ENCODE measurements at places on chromosomes 1 and 21.

DNA sequence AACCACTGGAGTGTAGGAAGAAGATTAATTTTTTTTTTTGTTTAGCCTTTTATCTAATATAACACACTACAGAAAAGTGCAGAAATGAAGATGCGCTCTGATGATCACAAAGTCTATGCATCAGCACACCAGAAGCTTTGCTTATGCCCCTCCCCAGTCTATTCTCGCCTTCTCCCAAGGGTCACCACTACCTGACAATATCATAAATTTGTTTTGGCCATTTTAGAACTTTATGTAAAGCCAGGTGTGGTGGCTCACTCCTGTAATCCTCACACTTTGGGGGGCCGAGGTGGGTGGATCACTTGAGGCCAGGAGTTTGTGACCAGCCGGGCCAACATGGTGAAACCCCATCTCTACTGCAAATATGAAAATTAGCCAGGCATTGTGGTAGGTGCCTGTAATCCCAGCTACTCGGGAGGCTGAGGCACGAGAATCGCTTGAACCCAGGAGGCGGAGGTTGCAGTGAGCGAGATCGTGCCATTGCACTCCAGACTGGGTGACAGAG, 231.3 kb downstream of the FOXD2 start:
- DNase-seq: no peak

DNA sequence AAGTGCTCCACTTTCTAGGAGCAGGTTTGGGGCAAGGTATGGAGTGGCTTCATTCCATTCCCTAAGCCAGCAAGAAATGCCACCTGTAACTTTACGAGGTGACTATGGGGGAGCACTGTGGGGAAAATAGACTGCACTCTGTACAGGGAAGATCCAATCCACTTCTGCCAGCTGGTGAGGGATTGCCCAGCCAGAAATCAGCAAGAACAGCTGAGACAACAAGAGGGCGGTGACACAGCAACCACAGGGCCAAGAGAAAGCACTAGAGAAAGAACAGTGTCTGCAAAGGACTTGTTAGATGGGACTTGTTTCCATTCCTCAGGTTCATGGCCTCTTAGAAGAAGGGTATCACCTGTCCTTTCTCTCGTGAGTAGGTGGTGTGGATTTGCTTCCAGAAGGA, 19.6 kb downstream of the CAPN8 start:
- no peak for DNase-seq

DNA sequence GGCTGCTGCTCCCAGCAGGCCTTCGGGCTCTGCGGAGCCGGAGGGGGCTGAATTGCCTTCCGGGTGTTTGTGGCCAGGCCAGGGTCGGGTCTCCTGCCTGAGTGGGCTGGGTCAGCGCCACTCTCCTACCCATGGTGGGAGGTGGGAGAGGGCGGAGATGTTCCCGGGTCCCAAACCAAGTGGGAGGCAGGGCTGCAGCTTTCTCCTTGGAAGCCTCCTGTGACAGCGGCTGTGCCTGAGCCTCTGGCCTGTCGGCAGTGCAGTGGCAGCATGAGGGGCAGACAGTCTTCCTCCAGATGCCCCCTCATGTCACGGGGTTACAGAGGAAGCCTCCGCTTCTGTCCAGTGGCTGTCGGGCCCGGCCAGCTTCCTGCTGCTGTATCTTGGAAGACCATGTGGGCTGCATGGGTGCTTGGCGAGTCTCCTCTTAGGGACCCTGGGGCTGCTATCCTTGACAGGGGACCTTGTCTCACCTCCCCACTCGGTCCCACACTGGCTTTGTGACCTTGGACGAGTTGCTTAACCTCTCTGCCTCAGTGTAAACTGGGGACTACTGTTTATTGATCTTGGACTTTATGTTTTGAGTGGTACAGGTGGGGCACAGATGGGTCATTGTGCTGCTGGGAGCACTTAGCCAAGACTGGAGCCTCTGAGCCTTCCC, 4.3 kb downstream of the SKI start:
- DNase-seq: no peak

DNA sequence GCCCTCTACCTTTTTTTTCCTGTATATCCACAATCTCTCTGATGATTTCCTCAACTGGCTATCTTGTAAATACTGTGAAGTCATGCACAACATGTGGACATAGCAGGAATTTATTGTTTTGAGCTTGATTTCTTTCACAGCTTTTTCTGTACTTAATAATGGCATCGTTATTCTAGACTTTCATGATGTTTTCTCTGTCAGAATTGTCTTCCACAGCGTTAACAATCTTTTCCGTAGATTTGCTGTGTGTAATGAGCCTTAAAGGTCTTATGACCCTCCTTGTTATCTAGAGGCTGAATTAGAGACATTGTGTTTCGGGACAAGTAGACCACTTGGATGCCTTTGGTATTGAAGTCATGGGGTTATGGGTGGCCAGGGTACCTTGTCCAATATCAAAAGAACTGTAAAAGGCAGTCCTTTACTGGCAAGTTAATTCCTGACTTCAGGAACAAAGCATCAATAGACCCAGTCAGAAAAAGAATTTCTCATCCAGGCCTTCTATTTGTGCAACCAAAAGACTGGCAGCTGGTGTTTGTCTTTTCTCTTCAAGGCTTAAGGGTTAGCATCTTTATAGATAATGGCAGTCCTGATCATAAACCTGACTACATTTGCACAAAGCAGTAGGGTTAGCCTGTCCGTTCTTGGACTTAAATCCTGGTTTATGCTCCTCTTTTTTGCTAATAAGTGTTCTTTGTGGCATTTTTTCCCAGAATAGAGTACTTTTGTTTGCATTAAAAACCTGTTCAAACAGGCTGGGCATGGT, 30.1 kb upstream of the CHAF1B start:
- no peak for DNase-seq

- DNase-seq: no peak
Observed at GRCh38 chr1:90201467-90202358, 206.8 kb downstream of the ZNF326 start.

DNA sequence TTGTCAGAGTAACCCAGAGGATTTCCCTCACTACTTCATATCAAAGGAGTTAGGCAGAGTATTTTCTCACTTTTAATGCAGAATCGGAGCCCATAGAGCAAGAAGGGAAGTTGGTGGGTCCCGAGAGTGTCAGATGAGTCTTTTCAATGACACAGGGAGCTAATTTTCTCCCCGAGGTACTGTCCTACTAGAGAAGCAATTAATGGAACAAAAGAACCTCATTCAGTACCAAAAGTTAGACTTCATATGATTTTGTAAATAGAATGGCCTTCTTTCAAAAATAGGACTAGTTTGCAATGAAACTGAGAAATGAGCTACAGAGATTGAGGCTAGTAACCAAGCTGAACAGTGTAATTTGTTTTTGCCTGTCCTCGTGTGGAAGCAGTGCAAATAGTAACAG, 3.9 kb downstream of the NCAM2 start:
- no peak for DNase-seq

DNA sequence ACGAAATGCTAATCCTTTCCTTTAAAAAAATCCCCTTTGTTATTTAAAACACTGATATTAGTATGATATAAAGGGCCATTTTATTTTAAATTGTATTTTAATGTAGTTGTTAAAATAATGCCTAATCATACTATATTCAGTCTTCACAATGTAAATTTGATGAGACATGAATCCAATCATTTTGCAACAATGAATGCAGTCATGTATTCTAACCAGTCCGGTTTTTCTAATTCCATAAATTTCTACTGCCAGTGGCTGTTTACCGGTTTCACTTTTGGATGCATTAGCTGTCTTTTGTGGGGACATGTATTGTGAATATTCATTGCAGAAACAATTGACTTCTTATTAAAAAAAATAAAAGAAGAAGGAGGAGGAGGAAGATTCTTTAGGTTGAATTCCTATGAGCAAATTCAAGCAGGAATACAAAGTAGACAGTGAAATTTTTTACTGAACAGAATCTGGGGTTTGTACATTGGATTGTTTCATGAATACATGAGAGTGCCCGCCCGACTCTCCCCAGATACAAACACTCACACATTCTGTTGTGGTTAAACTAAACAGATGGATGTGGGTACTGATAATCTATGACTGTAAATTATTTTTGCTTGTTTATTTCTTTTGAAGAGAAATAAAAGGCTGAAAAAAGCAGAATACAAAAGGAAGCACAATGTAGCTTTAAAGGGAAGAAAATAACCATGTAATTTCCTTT, 624.8 kb upstream of the PTBP2 start:
- DNase-seq: no peak

GRCh38 chr1:61644303-61644702, 80.6 kb downstream of the TM2D1 start:
- no peak for DNase-seq

GRCh38 chr1:229495782-229496181, 12.4 kb downstream of the NUP133 start:
- no peak for DNase-seq

GRCh38 chr1:175154629-175155472, 37.7 kb downstream of the KIAA0040 start:
- DNase-seq: peak; percentile 72

GRCh38 chr1:92244376-92244775, 26.7 kb downstream of the C1orf146 start:
- DNase-seq: no peak

DNA sequence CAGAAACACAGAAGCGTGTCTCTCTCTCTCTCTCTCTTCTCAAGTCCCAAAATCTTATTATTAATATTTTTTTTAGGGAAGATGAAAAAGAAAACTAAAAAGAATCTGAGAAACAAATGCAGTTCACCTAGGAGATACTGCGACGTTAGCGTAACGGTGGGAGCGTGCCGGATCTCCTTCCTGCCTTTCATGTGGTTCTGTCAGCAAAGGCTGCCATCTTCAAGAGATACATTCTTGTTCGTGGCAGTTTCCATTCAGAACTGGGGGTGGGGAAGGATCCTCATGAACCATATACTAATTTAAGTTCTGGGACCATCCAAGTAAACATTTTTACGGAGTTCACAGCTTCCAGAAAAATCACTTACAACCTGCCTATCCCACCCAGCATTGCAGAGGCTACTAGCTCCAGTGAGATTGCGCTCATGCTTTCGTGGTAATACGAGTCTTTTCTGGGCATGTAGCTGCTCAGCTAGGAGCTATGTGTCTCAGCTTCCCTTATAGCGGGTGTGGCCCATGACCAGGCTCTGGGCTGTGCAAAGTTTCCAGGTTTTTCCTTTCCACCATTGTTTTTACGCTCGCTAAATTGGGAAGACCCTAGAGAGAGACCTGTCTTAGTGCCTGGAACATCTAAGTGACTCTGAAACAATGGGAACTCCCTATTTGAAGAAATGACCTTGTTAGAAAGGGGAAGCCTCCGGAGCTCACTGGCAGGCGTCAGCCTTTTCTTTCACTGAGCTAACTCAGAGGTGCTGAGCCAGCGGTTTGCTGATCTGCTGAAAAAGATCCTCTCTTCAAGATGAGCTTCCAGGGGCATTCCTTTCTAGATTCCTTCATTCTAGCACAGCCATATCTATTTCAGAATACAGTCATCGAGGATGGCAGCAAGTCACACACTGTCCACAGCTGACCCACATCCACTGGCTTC, 17.3 kb downstream of the SLAMF1 start:
- no peak for DNase-seq

GRCh38 chr1:236020359-236021219, 44.3 kb downstream of the NID1 start:
- DNase-seq: no peak

- DNase-seq: no peak
Observed at GRCh38 chr1:115251856-115252255, 86.2 kb downstream of the NGF start.

DNA sequence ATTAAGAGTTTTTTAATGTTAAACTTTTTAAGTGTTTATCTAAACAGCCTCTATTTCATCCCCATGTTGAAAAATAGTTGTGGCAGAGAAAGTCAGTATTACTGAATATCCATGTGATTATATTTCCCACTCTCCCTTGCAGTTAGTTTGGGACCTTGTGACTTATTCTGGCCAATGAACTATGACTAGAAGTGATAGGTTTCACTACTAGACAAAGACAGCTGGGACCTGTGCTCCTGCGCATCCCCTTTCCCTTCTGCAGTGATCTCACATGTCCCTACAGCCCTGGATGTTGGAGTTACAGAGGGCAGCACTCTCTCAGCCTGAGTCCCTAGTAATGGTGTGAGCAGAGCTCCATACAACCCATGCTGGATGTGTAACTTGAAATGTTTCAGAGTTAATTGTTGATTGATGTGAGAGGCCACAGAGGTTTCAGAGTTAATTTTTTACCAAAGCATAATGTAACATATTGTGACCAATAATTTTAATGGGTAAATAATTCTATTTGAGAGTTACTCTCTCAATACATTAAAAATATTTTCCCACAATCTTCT, 18.7 kb upstream of the SAMD13 start:
- DNase-seq: no peak

DNA sequence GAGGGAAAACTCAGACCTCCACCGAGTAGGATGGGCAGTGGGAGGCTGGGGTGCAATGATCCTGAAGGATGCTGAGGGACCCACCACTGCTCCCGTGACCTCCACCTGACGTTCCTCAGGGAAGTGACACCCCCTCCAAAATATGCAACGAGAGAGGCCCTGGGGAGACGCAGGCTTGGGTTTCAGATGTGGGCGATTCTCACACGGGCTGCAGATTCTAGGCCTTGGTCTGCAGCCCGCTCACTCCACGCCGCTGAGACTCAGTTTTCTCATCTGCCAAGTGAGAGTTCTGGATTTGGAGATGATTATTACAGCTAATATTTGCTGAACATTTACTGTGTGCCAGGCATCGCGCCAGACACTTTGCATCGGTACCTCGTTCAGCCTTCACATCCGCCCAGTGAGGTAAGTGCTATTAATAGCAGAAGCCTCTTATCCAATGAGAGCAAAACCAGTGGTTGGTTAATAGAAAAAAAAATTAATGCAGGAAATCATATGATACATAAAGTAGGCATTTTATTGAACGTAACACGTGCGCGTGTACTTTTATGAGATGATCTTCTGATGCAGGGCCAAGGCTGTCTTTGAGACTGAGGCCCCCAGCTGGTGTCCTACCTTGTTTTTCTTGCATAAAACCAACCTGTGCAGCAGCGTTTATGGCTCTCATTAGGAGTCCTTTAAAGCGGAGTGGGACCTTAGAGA, 102.0 kb upstream of the RUNX3 start:
- DNase-seq: no peak

- no peak for DNase-seq
Observed at GRCh38 chr1:162275622-162276175, 101.0 kb downstream of the SPATA46 start.

GRCh38 chr1:214934045-214934444, 148.5 kb upstream of the KCNK2 start:
- DNase-seq: no peak

DNA sequence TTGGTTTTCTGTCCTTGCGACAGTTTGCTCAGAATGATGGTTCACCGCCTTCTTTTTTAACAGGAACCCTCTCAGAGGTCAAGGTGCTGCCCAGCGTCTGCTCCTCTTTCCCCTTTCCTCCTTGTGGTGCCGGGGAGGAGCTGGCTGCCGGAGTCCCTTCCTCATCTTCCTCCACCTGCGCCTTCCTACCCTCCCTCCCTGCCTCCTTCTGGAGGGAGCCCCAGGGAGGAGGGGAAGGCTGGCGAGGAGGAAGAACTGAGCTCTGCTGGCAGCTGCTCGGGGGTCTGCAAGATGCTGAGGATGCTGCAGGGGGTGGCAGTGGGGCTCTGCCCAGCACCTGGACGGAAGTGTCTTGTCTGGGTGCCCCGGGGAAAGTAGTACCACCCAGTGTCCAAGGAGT, 31.2 kb downstream of the BACE2 start:
- DNase-seq: no peak
